ENCODE measurements at places on chromosomes 3 and 15.

- no peaks in the 10 kb centered on the region for H3K27me3 ChIP-seq
- no peak overlapping the region for H3K27ac ChIP-seq
- H3K36me3 ChIP-seq = peaks cover 8% of the 10 kb centered on the region
- no peak for DNase-seq
- H3K4me1 ChIP-seq = peaks cover 80% of the 10 kb centered on the region
- H3K4me3 ChIP-seq = no peak overlapping the region
These were observed 80.7 kb downstream of the MBNL1 start for GRCh38 chr3:152349392-152349791.

DNA sequence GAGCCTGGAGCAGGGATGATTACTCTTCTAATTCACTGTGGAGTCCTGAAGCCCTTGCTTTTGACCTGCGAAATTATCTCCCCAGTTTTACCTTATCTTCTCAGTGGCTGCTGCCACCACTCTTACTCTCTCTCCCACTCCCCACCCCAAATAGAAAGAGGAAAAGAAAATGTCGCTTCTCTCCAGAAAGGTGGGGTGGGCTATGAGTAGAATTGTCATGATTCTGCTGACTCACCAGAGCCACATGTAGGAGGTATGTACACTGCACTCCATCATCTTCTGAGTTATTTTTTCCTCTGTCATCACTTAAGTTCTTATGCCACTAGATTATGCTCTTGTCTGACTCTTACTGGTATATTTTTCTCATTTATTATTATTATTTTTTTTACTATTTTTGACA is 43.9 kb upstream of the TMEM158 start:
- DNase-seq = no peak
- no peak overlapping the region for H3K4me3 ChIP-seq
- H3K4me1 ChIP-seq = no peaks in the 10 kb centered on the region
- peaks cover 8% of the 10 kb centered on the region for H3K27me3 ChIP-seq

DNA sequence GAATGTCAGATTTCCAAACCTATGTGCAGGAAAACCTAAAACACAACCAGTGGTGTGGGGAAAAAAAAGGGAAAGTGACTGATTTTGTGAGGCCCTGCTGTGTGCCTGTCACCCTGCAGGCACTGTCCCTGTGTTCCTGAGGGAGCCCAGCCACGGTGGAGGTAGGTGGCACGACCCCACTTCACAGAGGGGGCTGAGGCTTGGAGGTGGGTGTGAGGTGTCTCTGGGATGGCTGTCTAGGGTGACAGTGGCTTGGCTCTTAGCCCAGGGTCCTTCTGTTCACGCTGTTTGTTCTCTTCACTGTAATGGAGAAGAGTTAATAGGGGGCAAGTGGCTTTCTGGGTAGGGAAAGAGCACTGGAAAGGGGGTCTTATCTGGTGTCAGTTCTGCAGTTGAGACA is 22.6 kb downstream of the RASGRF1 start:
- H3K4me3 ChIP-seq = no peak overlapping the region
- no peaks in the 10 kb centered on the region for H3K4me1 ChIP-seq
- no peak overlapping the region for H3K27ac ChIP-seq
- no peak for DNase-seq
- H3K27me3 ChIP-seq = no peaks in the 10 kb centered on the region

DNA sequence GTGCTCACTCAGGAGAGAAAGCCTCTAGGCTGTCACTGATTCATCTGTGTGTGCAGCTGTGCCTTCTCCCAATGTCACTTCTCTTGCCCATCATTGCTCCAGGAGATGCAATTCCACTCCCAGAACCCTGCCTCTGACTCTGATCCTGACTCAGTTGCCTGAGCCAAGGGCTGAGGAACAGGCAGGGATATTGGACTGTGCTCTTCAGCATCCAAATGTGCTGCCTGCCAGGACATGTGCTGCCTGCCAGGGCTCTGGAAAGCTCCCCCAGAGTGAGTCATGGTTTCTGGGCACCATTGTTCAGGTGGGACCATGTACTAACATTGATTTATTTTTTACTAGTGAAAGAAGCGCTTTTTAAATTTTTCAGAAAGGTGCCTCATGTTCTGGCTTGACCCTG is 71.0 kb downstream of the TRIM42 start:
- H3K27ac ChIP-seq = no peak overlapping the region
- DNase-seq = no peak
- H3K4me3 ChIP-seq = no peak overlapping the region
- H3K27me3 ChIP-seq = peaks cover 15% of the 10 kb centered on the region
- no peaks in the 10 kb centered on the region for H3K4me1 ChIP-seq

GRCh38 chr3:68919000-68919399 is 13.3 kb downstream of the TAFA4 start:
- H3K36me3 ChIP-seq = no peaks in the 10 kb centered on the region
- DNase-seq = no peak
- H3K27ac ChIP-seq = no peak overlapping the region
- H3K4me3 ChIP-seq = no peak overlapping the region
- H3K27me3 ChIP-seq = peaks cover 30% of the 10 kb centered on the region

GRCh38 chr3:10116138-10116460 is 624 bp downstream of the BRK1 start:
- no peaks in the 10 kb centered on the region for H3K36me3 ChIP-seq
- H3K4me1 ChIP-seq = peaks cover 11% of the 10 kb centered on the region
- H3K4me3 ChIP-seq = peak overlapping the region; percentile 81
- H3K27me3 ChIP-seq = no peaks in the 10 kb centered on the region
- peak overlapping the region; percentile 83 for H3K27ac ChIP-seq
- DNase-seq = no peak

- no peaks in the 10 kb centered on the region for H3K36me3 ChIP-seq
- DNase-seq = no peak
- no peaks in the 10 kb centered on the region for H3K27me3 ChIP-seq
- no peaks in the 10 kb centered on the region for H3K4me1 ChIP-seq
- no peak overlapping the region for H3K4me3 ChIP-seq
These were observed 54.0 kb upstream of the CDIN1 start for GRCh38 chr15:36525430-36525829.

All from heart right ventricle (tissue), 16 donors.